Thoracic aorta (tissue), 2 donors: ENCODE measurements at places on chromosomes 1 and 21.

DNA sequence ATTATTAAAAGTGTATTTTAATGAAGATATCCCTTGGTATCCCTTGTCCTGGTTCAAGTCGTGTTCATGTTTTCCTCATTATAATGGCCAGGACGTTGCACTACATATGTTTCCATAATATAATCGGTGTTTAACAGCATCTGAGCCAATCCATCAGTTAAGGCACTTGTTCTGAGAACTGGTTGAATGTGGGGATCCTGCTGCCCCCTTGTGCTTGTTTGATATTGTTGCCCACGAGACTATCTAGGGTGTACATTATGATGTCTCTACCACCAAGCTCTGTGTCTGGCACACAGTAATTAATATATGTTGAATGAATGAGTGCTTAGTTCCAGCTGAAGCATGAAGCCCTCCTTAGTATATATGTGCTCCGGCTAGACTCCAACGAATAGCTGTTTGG is 193.0 kb downstream of the CACNA1E start:
- no peaks in the 10 kb centered on the region for H3K27me3 ChIP-seq
- H3K27ac ChIP-seq = no peak overlapping the region
- no peaks in the 10 kb centered on the region for H3K4me1 ChIP-seq
- no peak for DNase-seq

GRCh38 chr1:57254022-57254421 is 169.8 kb downstream of the DAB1 start:
- no peaks in the 10 kb centered on the region for H3K27me3 ChIP-seq
- no peaks in the 10 kb centered on the region for H3K4me1 ChIP-seq
- no peak overlapping the region for H3K27ac ChIP-seq
- H3K4me3 ChIP-seq = no peak overlapping the region
- H3K36me3 ChIP-seq = no peaks in the 10 kb centered on the region

GRCh38 chr1:230226007-230226800 is 159.2 kb downstream of the GALNT2 start:
- peak overlapping the region; percentile 91 for H3K27ac ChIP-seq
- H3K4me1 ChIP-seq = peaks cover 45% of the 10 kb centered on the region
- H3K27me3 ChIP-seq = no peaks in the 10 kb centered on the region
- H3K4me3 ChIP-seq = no peak overlapping the region

DNA sequence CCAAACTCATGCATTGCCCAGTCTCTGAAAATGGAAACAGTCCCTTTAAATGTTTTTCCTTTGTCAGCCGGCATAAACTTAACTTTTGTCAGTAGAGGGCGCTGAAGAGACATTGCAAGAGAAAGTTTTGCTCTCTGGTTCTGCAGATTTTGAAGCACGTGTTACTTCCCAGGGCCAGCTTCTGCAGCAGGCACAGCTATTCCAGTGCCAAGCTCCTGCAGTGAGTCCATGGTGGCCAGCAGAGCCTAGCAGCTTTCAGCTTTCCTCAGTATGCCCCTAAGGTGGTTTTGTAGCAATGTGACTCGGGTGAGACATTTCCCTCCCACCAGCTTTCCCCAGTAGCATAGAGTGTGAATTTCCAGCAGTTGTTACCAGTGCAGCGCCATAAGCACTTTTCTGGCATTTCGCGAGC is 2.6 kb upstream of the IFI44L start:
- no peak overlapping the region for H3K27ac ChIP-seq
- H3K4me3 ChIP-seq = peak overlapping the region; percentile 6
- DNase-seq = peak; percentile 15
- H3K4me1 ChIP-seq = peaks cover 3% of the 10 kb centered on the region

GRCh38 chr1:47856996-47857395 is 140.2 kb downstream of the TRABD2B start:
- no peak overlapping the region for H3K4me3 ChIP-seq
- H3K4me1 ChIP-seq = no peaks in the 10 kb centered on the region
- DNase-seq = no peak
- no peaks in the 10 kb centered on the region for H3K36me3 ChIP-seq
- no peak overlapping the region for H3K27ac ChIP-seq

- H3K36me3 ChIP-seq = no peaks in the 10 kb centered on the region
- no peak overlapping the region for H3K27ac ChIP-seq
- H3K27me3 ChIP-seq = no peaks in the 10 kb centered on the region
- no peaks in the 10 kb centered on the region for H3K4me1 ChIP-seq
- H3K4me3 ChIP-seq = no peak overlapping the region
- DNase-seq = no peak
Observed at GRCh38 chr1:233376382-233377110, 49.0 kb downstream of the MAP3K21 start.

- no peak overlapping the region for H3K27ac ChIP-seq
- no peak overlapping the region for H3K4me3 ChIP-seq
- H3K4me1 ChIP-seq = no peaks in the 10 kb centered on the region
- DNase-seq = no peak
Observed at GRCh38 chr1:50779801-50780200, 180.3 kb downstream of the FAF1 start.

- no peak for DNase-seq
- no peaks in the 10 kb centered on the region for H3K4me1 ChIP-seq
- H3K27ac ChIP-seq = no peak overlapping the region
- H3K36me3 ChIP-seq = no peaks in the 10 kb centered on the region
Observed at GRCh38 chr1:198750081-198750480, 111.2 kb downstream of the PTPRC start.

- H3K27ac ChIP-seq = peak overlapping the region; percentile 97
- no peaks in the 10 kb centered on the region for H3K27me3 ChIP-seq
- H3K4me1 ChIP-seq = peaks cover 91% of the 10 kb centered on the region
- H3K36me3 ChIP-seq = no peaks in the 10 kb centered on the region
- no peak for DNase-seq
Observed at GRCh38 chr1:27574871-27575831, 28.8 kb downstream of the AHDC1 start.

DNA sequence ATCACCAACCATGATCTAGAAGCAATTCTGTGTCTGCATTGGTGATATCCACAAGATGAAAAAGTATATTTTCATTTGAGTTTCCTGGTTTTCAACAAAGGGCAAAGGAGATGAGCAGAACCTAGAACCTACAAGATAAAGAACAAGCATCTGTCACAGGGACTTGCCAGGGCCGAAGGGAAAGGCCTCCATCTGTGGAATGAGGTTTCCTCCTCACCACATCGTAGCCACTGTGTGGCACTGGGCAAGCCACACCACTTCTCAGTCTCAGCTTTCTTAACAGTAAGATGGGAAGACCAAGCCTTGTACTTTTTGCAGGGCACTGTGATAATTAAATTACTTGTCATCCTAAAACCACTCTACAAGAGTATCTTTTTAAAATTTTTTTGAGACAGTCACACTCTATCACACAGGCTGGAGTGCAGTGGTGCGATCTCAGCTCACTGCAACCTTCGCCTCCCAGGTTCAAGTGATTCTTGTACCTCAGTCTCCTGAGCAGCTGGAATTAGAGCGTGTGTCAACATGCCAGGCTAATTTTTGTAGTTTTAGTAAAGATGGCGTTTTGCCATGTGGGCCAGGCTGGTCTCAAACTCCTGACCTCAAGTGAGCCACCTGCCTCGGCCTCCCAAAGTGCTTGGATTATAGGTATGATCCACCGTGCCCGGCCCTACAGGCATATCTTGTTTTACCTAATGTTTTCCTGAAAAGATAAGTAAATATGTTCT is 45.8 kb downstream of the ARHGEF11 start:
- no peak overlapping the region for H3K4me3 ChIP-seq
- no peaks in the 10 kb centered on the region for H3K4me1 ChIP-seq
- H3K27me3 ChIP-seq = no peaks in the 10 kb centered on the region
- no peak overlapping the region for H3K27ac ChIP-seq

- H3K4me1 ChIP-seq = no peaks in the 10 kb centered on the region
- DNase-seq = no peak
- H3K36me3 ChIP-seq = no peaks in the 10 kb centered on the region
- H3K4me3 ChIP-seq = no peak overlapping the region
- no peak overlapping the region for H3K27ac ChIP-seq
- no peaks in the 10 kb centered on the region for H3K27me3 ChIP-seq
Observed at GRCh38 chr1:37741662-37742061, 23.3 kb downstream of the EPHA10 start.

DNA sequence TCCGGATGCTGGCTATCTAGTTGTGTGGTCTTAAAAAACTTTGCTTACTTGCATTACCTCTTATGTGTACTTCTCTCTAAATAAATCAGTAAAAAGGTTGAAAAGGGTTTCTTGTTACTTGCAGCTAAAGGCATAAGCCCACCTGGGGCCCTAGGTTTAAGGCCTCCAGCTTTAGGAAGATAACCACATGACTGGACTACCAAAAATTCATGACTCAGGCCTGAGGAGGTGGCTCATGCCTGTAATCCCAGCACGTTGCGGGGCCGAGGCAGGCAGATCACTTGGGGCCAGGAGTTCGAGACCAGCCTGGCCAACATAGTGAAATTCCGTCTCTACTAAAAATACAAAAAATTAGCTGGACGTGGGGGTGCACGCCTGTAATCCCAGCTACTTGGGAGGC is 142.9 kb downstream of the APP start:
- no peaks in the 10 kb centered on the region for H3K36me3 ChIP-seq
- H3K4me1 ChIP-seq = no peaks in the 10 kb centered on the region
- H3K27ac ChIP-seq = no peak overlapping the region

- DNase-seq = no peak
- no peaks in the 10 kb centered on the region for H3K36me3 ChIP-seq
- no peaks in the 10 kb centered on the region for H3K4me1 ChIP-seq
- no peak overlapping the region for H3K4me3 ChIP-seq
- no peak overlapping the region for H3K27ac ChIP-seq
Observed at GRCh38 chr1:229815076-229815475, 189.0 kb downstream of the URB2 start.

GRCh38 chr1:27423709-27424108 is 31.3 kb downstream of the GPR3 start:
- no peak overlapping the region for H3K4me3 ChIP-seq
- DNase-seq = no peak
- H3K27ac ChIP-seq = peak overlapping the region; percentile 3
- no peaks in the 10 kb centered on the region for H3K27me3 ChIP-seq
- no peaks in the 10 kb centered on the region for H3K36me3 ChIP-seq
- H3K4me1 ChIP-seq = peaks cover 35% of the 10 kb centered on the region

DNA sequence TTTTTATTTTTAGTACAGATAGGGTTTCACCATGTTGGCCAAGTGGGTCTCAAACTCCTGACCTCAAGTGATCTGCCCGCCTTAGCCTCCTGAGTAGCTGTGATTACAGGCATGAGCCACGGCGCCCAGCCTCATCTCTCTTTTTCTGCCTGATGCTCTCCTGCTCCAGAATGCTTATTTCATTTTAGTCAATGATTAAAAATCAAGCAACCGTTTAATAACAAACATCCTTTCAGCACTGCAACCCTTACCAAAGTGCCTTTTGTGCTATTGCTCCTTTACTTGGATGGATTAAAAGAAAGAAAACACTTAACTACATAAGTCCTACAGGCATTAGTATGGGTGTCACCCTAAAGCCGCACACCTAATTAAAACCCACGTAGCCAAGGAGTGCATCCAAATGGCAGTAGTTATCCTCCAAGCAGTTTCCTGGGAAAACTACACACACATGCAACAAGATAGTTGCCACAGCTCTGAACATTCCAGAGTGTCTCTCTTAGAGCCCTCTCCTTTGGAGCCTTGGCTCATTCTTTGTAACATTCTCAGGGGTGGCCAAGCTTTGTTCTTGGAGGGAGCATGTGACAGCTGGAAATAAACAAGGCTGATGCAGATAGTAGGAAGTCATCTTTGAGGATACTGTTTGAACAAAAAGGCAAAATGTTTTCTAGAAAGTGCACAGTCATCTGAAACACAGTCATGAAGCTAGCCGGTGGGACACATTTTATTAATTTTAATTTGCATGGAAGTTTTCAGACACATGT is 51.2 kb downstream of the KCNJ15 start:
- H3K4me3 ChIP-seq = no peak overlapping the region
- no peak for DNase-seq
- peak overlapping the region; percentile 69 for H3K27ac ChIP-seq
- H3K36me3 ChIP-seq = no peaks in the 10 kb centered on the region
- H3K27me3 ChIP-seq = no peaks in the 10 kb centered on the region

DNA sequence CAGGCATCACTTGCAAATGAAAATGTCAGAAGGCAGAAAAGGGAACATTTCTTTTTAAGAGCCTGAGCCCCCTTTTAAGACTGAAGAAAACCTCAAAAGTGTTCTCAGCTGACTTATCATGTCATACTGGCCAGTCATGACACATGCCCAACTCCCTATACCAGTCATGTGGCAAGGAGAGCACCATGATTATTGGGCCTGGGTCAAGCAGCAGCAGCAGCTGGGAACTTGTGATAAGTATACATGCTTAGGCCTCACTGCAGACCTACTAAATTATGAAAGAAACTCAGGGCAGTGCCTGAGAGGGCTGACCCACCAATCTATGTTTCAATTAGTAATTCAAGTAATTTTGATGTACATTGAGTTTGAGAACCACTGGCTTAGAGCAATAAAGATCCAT is 8.6 kb downstream of the RO60 start:
- H3K27me3 ChIP-seq = no peaks in the 10 kb centered on the region
- no peak overlapping the region for H3K27ac ChIP-seq
- peaks cover 5% of the 10 kb centered on the region for H3K36me3 ChIP-seq
- H3K4me1 ChIP-seq = peaks cover 12% of the 10 kb centered on the region
- no peak for DNase-seq

GRCh38 chr1:151783796-151784195 is 6.5 kb downstream of the TDRKH start:
- no peak overlapping the region for H3K27ac ChIP-seq
- H3K4me3 ChIP-seq = no peak overlapping the region
- DNase-seq = no peak
- H3K27me3 ChIP-seq = no peaks in the 10 kb centered on the region

DNA sequence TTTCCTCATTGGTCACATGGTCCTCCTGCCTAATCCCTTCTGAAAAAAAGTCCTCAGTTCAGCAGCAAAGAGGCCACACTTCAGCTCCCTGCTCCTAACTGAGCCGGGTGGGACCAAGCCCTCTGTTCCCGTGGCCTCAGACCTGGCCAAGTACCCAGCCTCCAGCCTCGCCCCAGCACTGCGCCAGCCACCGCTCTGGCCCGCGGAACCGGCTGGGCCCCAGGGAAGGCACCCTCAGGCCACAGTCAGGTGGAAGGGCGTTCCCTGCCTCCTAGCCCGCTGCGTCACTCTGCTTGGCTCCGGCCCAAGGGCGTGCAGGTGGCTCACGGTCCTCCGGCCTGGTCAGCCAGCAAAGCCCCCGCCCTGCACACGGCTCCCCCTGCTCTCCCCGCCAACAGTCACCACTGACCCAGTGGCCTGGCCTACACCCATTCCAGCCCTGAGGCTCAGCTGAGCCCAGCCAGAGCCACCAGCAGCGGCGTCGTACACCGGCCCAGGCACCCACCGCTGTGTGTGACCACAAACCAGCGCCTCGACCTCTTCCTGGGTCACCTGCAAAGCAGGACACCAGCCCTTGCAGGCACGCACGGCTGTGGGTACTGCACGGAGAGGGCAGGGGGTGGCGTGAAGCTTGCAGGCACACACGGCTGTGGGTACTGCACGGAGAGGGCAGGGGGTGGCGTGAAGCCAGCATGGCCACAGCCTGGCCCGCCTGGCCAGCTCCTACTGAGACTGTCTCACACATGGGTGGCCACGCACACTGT is 19.4 kb downstream of the NADK start:
- peaks cover 75% of the 10 kb centered on the region for H3K36me3 ChIP-seq
- no peak overlapping the region for H3K4me3 ChIP-seq
- no peaks in the 10 kb centered on the region for H3K27me3 ChIP-seq
- no peak for DNase-seq
- no peak overlapping the region for H3K27ac ChIP-seq
- H3K4me1 ChIP-seq = no peaks in the 10 kb centered on the region
